ENCODE measurements at places on chromosomes 3 and 15.

DNA sequence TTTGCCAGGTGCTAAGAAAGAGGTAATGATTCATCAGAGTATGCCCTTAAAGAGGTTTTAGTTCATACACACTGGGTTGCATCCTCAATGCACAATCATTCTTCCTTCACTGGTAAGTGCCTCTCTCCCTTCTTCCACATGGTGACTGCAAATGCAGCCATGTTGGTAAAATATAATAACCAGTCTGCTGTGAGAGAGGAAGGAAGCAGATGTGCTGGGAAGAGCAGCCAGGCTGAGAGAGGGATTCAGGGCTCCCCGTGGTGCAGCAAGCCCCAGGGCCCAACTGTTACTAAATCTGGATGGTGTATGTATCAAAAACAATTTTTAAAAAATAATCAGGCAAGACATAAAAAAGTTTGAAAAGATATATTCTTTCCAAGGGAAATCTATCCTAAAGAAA, 498.1 kb downstream of the MAGI1 start:
- no peak for DNase-seq

GRCh38 chr3:29531644-29532043, 250.8 kb downstream of the RBMS3 start:
- DNase-seq, result no peak

GRCh38 chr3:181987736-181988135, 276.0 kb downstream of the SOX2 start:
- DNase-seq, result no peak

- DNase-seq, result no peak
These were observed 82.2 kb downstream of the PCCB start for GRCh38 chr3:136332302-136332701.

GRCh38 chr3:60316121-60316797, 935.0 kb downstream of the FHIT start:
- no peak for DNase-seq

DNA sequence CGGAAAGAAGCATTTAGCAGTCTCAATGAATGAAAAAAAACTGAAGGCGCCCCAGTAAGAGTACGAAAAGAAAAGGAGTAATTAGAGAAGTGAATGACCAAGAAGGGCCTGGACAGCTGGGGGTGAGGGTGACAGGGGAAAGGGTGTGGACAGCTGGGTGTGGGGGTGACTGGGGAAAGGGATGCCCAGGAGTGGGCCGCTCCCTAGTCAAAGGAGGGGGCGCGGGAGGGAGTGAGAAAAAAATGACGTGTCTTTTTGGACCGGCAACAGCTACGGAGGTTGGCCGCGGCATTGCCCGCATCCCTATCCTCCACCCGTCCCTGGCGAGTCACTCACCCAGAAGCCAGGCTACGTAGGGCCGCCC, 274 bp upstream of the ZCWPW2 start:
- no peak for DNase-seq

- DNase-seq, result no peak
These were observed 96.4 kb downstream of the NAALADL2 start for GRCh38 chr3:174955513-174956016.

GRCh38 chr3:71356265-71356664, 227.3 kb downstream of the FOXP1 start:
- no peak for DNase-seq

GRCh38 chr15:101277943-101278564, 769 bp upstream of the SELENOS start:
- DNase-seq, result no peak

GRCh38 chr3:176431991-176432390, 765.3 kb downstream of the TBL1XR1 start:
- no peak for DNase-seq

DNA sequence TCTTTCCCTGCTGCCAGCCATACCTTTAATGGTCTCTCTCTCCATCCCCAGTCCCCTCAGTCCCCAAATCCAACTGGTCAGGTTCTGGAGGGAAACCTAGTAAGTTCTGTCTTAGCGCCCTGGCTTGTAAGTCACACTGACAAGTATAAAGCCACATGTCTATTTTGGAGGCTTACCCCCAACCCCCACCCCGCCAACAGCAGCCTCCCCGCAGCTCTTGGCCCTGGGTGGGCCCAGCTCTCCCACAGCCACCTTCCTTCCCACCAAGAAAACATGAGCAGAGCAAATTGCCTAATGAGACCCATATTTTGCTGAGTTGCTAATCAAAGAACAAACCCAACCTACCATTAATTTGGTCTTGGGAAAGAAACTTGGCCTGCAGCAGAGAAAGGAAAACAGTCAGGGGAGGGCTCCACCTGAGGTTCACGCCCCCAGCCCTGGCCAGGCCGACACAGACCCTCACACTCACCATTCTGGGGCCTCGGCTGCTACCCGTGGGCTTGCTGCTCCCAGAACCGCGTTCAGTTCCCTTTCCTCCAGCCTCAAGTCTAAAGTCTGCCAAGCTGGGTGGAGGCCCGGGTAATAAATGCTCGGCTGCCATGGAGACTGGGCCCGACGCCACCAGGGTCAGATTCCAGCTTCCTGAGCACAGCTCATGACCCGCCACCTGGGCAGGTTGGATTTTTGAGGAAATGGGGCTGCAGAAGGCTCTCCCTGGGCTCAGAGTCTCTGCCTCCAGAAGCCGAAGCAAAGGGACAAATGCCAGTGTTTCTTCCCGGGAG, at the start of gene CALML4:
Gene CALML4, minus strand, starts transcription at position 557 of the 782 bp plus-strand sequence. Its CDS starts 85 bp downstream, at position 472.
- DNase-seq, result peak; percentile 49
